Germinal center (tissue), 1 donor: ENCODE measurements at places on chromosomes 4 and X.

- no peak for DNase-seq
Observed at GRCh38 chrX:43556207-43556606, 99.9 kb upstream of the MAOA start.

- DNase-seq, result no peak
Observed at GRCh38 chrX:136495043-136495442, 2.3 kb upstream of the HTATSF1 start.

DNA sequence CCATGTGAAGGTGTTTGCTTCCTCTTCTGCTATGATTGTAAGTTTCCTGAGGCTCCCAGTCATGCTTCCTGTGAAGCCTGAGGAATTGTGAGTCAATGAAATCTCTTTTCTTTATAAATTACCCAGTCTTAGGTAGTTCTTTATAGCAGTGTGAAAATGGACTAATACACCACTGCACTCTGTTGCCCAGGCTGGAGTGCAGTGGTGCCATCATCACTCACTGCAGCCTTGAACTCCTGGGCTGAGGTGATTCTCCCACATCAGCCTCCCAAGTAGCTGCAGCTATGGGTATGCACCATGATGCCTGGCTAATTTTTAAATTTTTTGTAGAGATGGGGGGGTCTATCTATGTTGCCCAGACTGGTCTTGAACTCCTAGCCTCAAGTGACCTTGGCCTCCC lies 15.8 kb upstream of the IGFBP7 start:
- DNase-seq, result no peak

DNA sequence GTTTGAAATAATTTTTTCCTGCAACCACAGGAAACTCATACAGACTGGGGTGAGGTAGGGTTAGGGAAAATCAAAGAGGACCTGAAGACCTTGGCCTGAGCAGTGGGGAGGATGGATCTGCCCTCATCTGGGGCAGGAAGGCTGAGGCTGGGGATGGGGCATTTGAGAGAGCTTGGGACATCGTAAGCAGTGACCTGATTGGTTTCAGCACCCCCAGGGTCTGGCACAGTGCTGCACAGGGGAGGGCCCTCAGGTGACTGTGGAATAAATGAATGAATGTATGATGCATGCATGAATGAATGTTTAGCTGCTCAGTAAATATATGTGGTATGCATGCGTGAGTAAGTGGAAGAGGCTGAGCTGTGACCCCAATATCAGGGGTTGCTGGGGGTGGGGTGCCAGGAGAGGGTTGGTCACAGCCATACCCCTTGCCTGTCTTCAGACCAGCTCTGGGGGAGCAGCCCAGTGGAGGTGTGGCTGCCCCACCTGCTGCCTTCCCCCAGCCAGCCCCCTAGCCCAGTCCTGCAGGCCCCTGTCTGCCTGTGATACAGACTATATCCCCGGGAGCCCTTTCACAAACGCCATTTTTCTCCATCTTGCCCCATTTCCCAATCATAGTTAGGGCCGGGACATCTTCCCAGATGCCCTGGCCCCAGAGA lies 11.0 kb upstream of the TNIP2 start:
- no peak for DNase-seq

DNA sequence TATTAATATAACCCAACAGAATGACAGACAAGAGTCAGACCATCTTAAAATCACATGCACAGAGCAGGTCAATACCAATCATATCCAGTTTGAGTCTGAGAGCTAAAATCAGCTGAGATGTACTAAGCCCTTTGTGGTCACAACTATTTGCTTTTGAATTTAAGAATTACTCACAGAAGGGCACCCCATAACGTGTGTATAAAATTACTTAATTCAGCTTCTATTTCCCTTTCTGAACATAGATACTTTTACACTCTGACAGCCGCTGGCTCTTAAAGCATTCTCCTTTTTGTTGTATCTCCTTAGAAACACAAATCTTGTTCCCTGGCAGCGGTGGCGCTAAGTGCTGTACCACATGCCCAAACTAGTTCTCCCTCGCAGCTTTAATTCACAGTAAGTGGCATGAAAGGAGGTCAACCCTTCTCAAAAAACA lies 14.8 kb upstream of the PPARGC1A start:
- DNase-seq, result no peak

DNA sequence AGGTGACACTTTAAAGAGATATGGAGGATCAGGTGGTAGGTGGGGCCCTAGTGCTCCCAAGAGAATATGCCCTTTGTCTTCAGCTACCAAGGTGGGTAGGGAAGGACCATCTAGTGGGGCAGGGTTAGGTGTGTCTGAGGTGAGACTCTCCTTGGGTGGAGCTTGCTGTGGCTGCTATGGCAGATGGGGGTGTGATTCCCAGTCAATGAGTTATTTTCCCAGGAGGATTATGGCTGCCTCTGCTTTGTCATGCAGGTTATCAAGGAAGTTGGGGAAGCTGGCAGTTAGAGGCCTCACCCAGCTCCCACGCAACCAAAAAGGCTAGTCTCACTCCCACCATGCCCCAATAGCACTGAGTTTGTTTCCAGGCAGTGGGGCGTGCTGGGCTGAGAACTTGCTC lies 18.0 kb upstream of the SPIN2A start:
- no peak for DNase-seq

DNA sequence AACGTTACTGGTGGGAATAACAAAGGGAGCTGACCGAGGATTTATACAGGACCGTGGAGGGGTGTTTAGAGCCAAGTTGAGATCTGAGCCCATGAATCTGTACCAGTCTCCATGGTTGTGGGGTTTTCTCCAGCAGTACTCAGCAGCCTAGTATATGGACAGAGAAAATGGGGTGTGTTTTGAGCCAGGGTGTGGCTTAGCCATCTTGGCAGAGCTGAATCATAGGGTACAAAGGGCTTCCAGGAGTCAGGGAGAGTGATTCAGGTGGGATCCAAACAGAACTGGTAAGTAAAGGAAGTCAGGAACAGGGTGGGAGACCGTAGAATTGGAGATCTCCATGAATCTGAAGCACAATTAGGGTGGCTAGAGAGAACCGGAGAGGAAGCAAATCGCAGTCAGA lies 7.4 kb upstream of the HPRT1 start:
- DNase-seq, result no peak

- no peak for DNase-seq
Observed at GRCh38 chr4:144948009-144948408, 150.0 kb downstream of the ANAPC10 start.

DNA sequence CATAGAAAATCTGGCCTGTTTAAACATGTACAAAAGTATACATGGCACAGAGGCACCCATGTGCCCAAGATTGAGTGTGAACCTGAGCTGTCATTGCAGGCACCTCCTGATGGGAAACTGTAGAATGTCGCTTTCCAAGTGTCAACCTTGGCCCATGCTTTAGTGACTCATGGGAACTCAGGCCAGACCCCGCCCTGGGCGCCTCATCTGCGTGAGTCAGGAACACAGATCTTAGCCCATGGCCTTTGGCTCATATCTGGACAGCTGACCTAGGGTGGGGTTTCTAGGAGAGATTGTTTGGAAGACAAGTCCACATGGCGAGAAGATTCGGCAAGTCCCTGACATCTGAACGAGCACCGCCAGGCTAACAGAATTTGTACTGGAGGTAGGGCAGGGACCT lies 50.0 kb downstream of the CYTL1 start:
- no peak for DNase-seq

GRCh38 chr4:22014222-22014741 lies 65.7 kb upstream of the KCNIP4 start:
- no peak for DNase-seq

DNA sequence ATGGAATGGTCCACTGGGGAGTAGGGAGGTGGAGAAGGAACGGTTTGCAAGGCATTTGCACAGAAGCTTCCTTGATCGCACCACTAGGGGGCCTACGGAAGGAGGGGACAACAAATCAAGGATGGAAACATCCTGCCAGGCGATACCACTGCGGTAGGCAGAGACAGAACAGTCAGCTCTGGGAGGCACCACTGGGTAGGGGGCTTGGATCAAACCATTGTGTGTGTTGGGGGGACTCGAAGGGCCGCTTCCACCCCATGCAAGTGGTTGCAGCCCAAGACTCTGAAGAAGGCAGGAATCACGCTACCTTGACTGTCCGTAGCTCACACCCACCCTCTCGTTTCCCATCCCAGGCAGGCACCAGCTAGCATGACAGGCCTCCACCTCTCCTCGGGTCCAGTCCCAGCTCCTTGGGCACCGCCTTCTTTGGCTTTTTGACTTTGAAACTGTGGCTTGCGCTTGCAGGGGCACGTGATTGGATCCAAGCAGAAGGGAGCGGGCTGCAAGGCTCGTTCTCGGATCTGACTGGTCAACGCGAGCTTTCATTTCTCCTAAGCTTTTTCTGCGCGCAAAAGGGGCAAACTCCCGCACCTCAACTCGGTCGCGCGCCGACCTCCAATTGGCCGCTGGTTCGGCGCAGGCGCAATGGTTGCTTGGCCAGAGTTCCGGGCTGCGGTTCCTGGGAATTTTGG lies 28.4 kb downstream of the GAGE1 start:
- DNase-seq, result peak; percentile 7

DNA sequence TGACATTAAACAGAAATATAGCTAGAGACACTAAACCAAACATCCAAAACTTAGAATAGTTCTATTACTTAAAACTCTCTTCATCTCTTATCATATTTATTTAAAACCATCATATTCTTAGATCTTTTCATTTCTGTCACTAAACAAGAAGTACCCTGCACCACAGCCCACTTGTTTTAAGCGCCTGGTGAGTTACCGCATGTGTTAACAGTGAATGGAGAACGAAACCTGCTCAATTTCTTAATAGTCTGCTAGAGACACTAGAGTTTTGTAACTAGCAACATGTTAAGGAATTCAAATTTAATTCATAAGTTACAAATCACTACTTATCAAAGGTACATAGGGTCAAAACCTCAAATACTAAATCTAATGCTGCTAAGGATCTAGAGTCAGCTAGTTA lies 111.5 kb downstream of the FBXW7 start:
- DNase-seq, result no peak

DNA sequence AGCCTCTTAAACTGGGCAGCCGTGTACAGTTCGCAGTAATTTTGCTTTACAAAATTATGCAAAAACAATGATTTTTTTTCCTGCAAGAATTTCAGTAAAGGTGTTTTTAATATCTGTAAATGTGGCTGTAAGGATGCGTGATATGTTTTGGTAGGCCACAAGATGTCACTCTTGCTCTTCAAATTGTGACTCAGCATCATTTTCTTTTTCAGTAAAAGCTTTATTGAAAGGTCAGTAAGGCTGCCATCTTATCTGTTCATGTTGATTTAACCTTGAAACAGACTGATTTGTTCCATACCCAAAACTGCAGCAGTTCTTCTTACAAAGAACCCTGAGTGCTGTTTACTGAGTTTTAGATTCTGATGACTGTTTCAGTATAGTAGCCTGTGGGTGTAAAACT lies 39.9 kb downstream of the TXLNG start:
- no peak for DNase-seq

DNA sequence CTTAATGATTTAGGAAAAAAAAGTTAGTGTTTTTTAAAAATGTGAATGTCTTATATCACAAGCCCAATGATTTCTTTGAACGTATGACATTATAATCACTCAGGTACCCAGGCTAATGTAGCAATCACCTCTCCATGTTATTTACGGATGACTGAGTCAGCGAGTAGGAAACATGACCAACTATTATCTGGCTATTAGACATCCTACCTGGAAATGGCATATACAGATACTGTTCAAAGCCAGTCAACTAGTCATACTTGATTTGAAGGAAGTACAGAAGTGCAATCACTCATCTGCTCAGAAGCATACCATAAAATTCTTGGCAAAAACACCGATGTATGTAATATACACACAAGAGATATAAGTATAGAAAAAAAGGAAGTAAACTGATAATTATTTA lies 732.5 kb downstream of the ARAP2 start:
- DNase-seq, result no peak

- DNase-seq, result no peak
Observed at GRCh38 chrX:45591650-45592049, 391.0 kb upstream of the DIPK2B start.

GRCh38 chrX:7261672-7262332 lies 113.8 kb upstream of the PUDP start:
- peak; percentile 18 for DNase-seq

DNA sequence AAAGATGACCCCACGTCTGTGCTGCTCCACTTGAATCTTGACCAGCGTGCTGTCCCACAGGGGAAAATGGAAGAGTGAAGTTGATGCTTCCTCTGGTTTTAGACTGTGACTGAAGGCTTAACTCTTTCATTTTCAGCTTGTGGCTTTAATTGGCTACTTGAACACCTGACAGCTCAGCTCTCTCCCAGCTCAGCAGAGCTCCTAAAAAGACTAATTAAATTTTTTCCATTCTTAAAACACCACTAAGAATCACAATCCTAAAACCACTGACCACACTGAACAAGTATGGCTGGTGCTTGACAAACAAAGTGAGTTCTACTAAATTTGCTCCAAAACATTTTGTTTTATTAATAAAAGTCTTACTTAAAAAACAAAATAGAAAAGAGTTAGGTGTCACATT lies 71.7 kb downstream of the SRPX start:
- DNase-seq, result no peak

- peak; percentile 7 for DNase-seq
Observed at GRCh38 chrX:38260231-38260630, 39.6 kb upstream of the SRPX start.

- no peak for DNase-seq
Observed at GRCh38 chr4:8533274-8533865, 46.8 kb upstream of the GPR78 start.

DNA sequence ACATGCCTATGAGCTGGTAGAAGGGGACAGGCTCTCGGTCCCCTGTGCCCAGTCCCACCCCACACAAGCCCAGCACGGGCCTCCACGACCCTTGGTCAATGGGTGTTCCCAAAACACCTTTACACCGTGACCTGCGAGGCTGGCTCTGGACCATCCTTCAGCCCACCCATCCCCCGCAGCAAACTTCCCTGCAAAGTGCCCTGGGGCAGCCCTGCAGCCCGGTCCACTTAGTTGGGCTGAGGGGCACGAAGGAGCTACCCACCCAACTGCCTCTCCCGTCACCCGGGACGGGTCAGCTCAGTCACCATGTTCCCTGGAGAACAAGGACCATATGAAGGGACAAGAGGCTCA lies 23.4 kb downstream of the WDR1 start:
- no peak for DNase-seq

DNA sequence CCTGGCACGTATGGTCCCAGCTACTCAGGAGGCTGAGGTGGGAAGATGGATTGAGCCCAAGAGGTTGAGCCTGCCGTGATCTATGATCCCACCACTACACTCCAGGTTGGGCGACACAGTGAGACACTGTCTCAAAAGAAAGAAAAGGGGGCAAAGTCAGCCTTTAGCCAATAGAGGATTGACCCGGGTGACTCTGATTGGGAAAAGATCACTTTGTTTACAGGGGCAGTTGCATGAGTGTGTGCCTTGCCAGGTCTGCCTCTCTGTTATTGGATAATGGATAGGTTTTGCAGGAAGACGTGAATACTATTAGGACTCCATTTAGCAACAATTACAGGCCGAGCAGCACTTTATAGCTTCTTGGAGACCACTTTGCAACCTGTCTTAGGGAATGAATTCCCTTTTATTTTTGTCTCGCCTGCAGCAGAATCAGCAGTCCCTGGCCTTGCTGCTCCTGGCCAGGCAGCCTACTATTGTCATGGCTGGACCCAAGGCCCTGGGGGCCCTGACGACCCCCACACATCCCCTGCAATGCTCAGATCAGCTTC lies 103.2 kb upstream of the PSAPL1 start:
- no peak for DNase-seq

GRCh38 chr4:184064877-184065276 lies 152.8 kb downstream of the ENPP6 start:
- no peak for DNase-seq
